Glutamatergic neuron (in vitro differentiated cells): ENCODE measurements at places on chromosomes 16 and 17. TPM values are rescaled to one million over a fixed set of nuclear protein-coding genes. Genes with fewer than 3 reads are reported as not detected.

DNA sequence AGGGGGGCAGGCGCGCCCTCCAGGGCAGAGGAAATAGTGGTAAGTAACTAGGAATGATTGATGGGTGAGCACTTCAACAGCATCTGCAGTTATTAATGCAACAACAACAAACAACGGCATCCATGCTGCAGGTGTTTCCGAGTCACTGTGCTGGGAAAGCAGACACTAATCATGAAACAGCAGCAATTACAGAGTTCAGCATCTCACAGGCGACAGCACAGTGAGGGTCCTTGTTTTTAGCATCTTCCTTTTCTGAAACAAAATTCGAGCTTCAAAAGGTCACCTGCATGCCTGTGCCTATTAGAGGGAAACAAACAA, 191.9 kb downstream of the SLC39A11 start:
- DNase-seq, result no peak

GRCh38 chr17:60398227-60398959, 6.5 kb upstream of the USP32 start:
- no peak for DNase-seq

GRCh38 chr16:31508706-31509195, 560 bp upstream of the RUSF1 start:
- DNase-seq, result no peak

DNA sequence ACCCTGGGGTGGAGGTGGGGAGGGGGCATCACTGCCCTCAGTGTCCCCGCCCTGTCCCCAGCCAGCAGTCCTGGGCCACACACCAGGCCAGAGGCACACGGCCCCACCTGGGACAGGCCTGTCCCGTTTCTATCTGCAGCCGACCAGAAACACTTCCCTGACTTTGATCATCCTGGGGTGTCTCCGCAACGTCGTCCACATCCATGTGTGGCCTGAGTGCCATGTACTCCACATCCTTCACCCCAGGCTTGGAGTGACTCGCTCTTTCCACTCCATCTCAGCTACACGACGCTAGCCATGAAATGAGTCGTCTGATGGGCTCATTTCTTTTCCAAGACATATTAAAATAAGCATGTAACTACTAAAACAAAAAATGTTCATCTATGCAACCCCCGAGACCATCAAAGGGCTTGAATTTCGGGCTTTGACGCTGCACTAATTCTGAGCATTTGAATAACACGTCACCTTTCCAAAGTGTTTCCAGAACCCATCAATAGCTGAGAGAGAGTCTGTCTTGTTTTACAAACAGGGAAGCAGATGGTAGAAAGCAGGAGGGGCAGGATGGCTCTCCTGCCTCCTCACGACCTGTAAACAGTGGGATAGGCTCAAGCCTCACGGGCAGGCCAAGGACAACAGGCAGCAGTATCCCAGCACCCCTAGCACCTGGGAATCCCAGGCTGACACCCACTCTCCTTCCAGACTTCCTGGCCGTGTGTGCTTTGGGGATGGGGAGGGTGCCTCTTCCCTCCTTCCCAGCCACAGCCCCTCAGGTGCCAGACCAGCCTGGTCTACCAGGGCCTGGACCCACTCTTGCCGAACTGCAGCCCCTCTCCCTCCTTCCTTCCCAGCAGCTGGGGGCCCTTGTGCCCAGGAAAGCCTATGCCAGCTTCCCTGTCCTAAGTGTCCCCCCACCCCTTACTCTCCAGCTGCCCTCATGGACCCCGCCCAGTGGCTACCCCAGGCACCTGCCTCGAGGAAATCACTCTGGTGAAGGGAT, 20.0 kb upstream of the RASD1 start:
- peak; percentile 39 for DNase-seq

GRCh38 chr17:79109584-79109983, 35.0 kb downstream of the ENGASE start:
- no peak for DNase-seq

DNA sequence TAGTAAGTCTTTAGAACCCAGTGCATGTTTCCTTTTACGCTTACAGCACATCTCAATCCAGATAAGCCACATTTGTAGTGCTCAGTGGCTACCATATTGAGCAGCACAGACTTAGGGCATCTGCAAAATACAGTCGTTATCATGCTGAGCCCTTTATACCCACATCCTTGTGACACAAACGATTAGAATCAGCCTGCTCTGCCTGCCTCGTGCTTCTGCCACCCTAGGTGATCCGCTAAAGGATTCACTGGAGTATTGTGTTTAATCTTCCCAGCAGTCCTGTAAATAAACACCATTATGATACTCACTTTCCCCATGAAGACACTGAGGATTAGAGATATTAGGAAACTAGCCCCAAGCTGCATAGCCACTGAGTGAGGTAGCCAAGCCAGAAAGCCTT, 51.3 kb upstream of the FA2H start:
- no peak for DNase-seq

DNA sequence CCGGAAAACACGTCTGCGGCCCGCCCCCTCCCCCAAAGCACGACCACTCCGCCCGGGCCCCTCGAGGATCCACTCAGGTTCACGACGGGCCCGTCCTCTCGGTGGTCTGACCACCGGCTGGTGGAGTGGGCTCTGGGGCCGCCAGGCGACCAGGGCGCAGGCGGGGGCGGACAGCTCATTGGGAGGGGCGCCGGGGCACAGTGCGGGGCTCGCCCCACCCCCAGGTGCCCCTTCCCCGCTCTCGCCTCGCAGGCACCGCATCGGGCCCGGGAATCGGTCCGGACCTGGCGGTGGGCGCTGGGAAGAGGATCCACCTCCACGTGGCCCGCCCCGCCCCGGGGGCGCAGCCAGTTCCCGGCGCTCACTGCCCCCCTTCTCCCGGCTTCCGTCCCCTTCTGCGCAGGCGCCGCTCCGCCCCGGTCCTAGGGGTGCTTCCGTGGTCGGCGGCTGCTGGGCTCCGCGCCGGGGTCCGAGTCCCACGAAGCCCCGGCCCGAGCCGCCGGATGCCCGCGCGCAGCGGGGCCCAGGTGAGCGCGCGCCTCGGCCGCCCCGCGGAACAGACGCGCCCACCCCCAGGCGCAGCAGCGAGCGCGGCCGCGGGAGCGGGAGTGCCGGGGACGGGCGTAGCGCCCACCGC, at the start of gene MPG:
Gene MPG (plus strand): TSS at position 419 of the 637 bp plus-strand sequence. CDS start 85 bp downstream, at position 504.
- peak; percentile 82 for DNase-seq

DNA sequence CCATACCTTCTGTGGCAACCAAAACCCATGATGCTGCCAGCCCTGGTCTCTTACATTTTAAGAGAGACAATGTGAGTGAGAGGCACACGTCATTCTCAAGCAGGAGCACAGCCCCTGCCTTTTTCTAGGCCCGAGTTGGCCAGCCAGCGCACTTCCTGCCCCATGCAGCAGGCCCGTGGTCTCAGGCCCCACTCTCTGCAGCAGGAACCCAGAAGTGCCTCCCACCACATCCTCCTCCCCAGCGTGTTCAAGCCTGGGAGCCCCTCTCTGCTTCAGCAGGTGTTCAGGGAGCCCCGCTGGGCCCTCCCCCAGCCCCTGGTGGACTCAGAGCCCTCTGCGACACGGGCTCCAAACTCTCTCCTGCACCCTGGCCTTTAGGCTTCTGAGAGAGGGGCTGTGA, 30.5 kb downstream of the ITGAE start:
- DNase-seq, result no peak

DNA sequence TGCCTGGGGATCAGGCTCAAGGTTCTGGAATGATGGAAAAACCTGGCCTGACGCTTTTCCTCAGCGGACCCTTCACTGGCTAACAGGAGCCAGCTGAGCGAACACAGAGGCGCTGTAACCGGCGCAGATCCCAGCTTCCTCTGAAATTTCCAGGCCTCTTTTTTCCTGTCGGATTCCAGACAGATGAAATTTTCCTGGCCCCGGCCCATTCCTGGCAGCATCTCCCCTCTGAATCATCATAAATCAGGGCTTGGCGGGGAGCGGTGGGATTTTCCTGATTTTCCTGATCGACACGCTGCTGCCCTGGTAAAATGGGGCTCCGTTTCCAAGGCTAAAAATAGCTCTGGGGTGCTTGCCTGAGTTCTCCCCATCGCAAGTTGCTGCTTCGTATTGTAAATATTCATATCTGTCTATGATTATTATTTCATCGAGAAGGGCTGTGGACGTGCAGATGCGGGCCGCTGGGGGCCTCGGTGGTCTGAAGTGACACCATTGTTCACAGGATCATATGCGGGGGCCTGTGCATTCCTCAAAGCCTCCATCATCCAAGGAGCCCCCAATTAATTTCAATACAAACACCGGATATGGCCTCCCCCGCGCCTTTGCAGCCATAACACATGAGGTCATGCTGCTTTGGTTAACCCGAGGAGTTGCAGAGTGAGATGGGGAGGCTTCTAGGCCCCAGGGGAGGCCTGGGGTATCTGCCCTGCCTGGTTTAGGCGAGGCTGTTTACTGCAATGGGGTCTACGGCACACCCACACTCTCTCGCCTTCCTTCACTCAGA, 45.8 kb upstream of the ETV4 start:
- DNase-seq, result no peak

DNA sequence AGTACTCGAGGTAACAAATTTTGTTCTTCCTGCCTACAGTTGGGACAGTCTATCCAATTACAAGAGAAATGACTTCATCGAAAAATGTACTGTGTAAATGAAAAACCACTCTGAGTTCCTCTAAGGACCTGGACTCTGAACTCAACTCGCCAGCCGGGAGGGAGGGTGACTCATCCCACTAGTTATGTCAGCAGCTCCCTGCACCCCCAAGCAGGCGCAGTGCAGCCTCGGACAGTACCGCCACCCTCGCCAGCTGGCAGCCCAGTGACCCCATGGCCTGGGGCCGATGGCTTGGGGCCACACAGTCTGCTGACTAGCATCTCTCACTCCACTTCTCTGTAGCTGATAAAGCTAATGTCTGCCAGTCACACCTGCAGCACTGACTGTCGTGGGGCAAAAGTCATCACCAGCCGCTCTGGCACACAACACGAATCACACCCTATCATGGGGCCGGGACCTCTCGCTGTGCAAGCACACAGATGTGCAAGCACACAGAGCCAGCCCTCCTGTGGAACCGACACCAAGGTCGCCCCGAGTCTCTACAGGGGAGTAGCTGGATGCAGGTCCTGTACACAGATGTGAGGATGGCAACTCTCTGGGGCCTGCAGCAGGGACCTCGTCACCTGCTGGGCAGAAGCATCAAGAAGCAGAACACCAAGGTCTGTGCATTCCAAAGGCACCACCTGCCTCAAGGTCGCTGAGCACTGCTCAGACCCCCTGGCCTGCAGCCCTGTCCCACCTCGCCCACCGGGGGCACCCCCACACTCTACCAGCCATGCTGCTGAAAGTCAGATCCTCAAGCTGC, 5.7 kb downstream of the CSNK1D start:
- DNase-seq, result no peak

DNA sequence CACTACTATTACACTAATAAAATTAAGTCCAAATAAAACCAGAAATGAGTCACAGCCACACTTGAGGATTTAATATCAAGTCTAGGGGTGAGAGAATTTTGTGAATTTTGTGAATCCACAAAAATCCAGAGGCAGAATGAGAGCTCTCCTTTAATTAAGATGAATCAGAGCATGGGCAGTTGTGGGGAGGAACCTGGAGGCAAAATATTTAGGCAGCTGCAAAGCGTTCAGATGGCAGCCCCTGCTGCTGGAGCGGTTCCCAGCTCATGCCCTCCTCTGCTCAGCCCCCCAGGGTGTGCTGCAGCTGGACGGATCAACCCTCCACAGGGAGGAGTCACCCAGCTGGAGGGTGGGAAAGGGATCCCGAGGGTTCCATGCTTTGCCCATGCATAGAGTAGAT, 43.4 kb upstream of the IRX6 start:
- no peak for DNase-seq

LLGL2 gene
- total RNA-seq, result 4.8 TPM

TM4SF5 gene
- not detected for total RNA-seq

ACSM2A gene
- not detected for total RNA-seq

CEP295NL gene
- total RNA-seq, result 6.4 TPM

CDC42EP4 gene
- total RNA-seq, result 124 TPM

CCL4 gene
- not detected for total RNA-seq

PTGES3L gene
- 4.1 TPM for total RNA-seq

CASKIN2 gene
- total RNA-seq, result 22.1 TPM

TEKT1 gene
- total RNA-seq, result not detected

DHRS13 gene
- 17.0 TPM for total RNA-seq

ZFP3 gene
- 4.9 TPM for total RNA-seq

ZP2 gene
- total RNA-seq, result not detected

HBM gene
- not detected for total RNA-seq
